Activated CD4-positive, CD25-positive, alpha-beta regulatory T cell (primary cell): ENCODE measurements at places on chromosomes 6 and 20.

GRCh38 chr20:9035126-9035525 lies 33.8 kb upstream of the PLCB4 start:
- no peak for DNase-seq

- DNase-seq: no peak
Measured at GRCh38 chr20:38084425-38084951, 50.9 kb downstream of the RPRD1B start.

DNA sequence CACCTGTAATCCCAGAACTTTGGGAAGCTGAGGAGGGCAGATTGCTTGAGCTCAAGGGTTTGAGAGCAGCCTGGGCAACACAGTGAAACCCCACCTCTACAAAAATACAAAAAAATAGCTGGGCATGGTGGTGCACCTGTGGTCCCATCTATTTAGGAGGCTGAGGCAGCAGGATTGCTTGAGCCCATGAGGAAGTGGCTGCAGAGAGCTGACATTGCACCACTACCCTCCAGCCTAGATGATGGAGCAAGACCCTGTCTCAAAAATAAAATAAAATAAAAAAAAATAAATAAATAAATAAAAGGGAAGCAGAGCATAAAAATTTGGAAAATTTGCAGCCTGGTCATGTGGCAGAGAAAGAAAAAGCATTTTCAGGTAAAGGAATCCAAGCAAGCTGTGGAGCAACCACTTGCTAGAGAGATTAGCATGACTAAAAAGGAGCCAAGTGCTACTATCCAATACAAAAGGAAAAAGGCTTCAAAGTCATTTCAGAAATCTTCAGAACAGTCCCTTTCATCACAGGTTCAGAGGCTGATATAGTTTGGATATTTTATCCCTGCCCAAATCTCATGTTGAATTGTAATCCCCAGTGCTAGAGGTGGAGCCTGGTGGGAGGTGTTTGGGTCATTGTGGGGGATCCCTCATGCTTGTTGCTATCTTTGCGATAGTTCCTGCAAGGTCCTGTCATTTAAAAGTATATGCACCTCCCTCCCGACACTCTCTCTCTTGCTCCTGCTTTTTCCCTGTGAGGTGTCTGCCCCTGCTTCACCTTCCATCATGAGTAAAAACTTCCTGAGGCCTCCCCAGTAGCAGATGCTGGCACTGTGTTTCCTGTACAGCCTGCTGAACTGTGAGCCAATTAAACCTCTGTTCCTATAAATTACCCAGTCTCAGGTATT lies 11.2 kb upstream of the TTK start:
- DNase-seq: no peak

GRCh38 chr6:161019324-161019839 lies 27.8 kb downstream of the MAP3K4 start:
- DNase-seq: no peak

DNA sequence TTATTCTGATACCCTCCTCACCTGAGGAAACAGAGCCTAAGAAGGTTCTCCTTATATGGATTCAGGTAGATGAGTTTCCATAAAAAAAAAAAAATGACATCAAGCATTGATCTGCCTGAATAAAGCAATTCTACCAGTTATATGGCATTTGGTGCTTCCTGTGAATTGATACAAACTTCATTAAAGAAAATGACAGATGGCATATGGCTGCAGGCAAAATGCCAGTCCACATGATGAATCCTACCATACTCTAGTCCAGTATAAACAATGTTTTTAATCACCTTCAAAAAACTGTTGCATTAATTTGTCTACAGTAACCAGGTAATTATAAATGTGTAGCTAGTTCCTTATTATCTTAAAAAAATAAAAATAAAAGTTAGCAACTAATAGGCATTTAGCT lies 559.2 kb upstream of the FLRT3 start:
- no peak for DNase-seq

DNA sequence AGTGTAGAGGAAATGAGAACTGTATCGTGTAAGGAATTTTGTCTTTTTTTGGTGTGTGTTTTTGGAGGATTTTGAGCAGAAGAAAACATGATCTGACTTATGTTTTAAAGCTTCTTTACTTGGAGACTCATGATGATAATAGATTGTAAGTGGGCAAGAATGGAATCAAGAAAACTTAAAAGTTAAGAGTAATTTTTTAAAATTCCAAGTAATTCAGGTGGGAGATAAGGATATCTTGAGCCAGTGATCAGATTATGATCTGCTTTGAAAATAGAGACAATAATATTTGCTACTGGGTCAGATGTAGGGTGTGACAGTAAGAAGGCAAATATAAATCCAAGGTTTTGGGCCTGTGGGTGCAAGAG lies 734 bp downstream of the ZSCAN26 start:
- DNase-seq: no peak

DNA sequence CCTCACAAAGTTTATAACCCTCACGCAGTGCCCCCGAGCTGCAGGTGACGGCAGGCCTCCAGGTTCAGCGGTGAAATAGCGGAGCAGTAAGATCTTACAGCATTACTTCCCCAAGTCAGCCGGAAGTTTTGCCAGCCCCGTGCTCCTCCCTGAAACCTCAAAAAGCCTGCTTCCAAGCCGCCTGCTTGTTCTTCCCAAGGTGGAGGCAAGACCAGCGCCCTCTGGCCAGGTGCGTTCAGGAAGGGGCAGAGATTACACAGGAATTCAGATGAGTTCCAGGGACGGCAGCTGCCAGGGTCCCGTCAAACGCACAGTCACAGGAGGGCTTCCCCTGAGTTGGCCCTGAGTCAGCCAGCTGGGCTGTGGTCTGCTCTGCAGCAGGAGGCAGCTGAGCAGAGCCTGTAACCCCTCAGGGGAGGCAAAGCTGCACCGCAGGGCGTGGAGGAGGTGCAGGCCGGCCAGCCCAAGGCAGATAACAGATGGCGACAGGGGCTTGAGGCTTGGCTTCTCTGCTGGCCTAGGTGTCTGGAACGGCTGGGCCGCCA lies 124.1 kb upstream of the RPS6KA2 start:
- DNase-seq: no peak

GRCh38 chr20:47753576-47754387 lies 31.5 kb downstream of the SULF2 start:
- no peak for DNase-seq

- DNase-seq: no peak
Measured at GRCh38 chr6:128606611-128607010, 86.2 kb upstream of the PTPRK start.

- no peak for DNase-seq
Measured at GRCh38 chr6:4682431-4683097, 93.6 kb upstream of the CDYL start.

DNA sequence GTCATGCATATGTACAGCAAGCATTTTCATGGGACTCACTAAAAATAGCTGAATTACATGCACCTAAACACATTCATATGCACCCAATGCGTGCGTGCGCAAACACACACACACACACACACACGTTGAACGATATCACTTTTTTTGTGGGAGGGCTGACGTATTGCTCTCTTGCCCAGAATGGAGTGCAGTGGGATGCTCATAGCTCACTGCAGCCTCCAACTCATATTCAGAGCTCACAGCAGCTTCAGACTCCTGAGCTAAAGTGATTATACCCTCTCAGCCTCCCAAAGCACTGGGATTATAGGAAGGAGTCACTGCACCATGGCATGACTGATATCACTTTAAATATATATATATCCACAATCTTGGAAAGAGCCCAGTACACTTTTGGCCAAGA lies 620.4 kb upstream of the MANEA start:
- no peak for DNase-seq

DNA sequence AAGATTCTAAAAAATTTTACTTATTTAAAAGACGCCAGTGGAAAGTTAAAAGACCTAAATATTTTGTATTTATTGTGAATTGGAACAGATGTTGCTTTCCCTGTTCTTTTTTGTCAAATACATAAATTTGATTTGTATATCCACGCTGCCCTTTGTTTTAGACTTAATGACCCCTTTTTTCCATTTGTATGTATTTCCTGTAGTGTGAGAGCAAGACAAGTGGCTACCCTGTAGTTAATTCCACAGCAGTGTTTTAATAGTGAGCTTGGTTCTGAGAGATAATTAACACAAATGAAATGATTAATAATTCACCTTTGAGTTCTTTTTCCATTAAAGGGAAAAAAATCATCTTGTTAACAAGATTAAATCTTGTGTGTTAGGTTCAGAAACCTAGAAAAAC lies 16.6 kb downstream of the SH3BGRL2 start:
- DNase-seq: no peak

DNA sequence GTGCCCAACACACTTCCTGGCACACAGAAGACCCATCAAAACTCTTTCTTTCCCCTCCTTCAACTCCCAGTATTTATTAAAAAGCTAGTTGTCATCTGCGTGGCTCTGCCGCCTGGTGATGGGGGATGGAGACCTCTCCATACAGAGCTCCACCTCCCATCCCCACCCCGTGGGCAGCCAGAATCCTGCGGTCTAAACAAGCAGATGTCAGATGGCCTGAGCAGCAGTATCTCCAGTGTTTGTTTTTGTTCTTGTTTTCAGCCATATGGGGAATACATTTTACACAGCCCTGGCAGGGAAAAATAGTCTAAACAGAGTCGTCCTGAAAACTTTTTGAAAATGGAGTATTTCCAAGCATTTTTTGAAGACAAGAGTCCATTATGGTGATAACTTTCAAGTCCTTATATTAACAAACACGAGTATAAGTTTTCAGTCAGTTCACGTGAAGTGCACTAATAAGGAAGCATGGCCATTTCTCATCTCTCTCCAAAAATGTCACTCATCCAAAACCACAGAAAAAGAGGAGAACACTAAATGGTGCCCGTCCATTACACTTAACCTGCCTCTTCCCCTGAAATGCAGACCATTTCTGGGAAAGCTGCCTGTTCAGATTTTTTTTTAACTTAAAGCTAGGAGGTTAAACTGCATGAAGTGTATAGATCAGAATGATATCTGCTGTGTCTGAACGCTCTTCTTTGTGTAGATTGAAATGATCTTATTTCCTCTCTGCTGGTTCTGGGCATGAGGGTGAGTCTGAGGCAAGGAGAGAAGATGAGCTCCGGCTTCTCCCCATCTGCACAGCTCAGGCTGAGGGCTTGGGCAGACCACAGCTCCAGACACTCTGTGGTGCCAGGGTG lies 91.0 kb downstream of the TCP11 start:
- no peak for DNase-seq

- no peak for DNase-seq
Measured at GRCh38 chr20:37977338-37977737, 55.9 kb downstream of the TTI1 start.

GRCh38 chr6:7541175-7542064 lies at the start of gene DSP:
Gene DSP, plus strand, starts transcription at chr6:7541671. Its CDS starts 245 bp downstream, at chr6:7541916.
- no peak for DNase-seq
